Epithelial cell of proximal tubule (primary cell): ENCODE measurements at places on chromosomes 1 and 21.

- no peak for DNase-seq
Measured at GRCh38 chr1:147586414-147586813, 45.1 kb downstream of the BCL9 start.

DNA sequence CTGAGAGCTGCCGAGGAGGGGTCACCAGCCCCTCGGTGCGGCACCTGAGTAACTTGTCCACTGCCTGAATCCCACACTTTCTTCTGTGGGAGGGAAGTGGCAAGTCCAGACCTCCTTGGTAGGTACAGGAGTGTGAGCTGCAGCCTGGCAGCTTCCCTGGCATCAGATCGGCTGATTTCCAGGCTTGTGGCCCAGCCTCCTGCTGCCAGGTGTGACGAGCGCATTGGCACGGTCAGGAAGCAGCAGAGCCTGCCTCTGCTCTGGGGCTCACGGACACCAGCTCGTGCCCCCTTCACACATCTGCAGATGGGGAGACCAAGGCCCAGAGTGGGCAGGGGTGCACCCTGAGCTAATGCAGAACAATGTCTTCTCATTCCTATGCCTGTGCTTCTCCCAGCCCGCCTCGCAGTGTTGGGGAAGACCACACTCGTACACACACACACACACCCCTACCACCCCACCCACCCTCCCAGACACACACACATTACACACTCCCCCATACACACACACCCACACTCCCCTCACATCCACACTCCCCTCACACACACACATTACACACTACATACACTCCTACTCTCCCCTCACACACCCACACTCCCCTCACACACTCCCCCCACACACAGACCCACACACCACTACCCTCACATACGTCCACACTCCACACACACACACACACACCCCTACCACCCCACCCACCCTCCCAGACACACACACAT is 33.1 kb upstream of the SELENON start:
- no peak for DNase-seq

DNA sequence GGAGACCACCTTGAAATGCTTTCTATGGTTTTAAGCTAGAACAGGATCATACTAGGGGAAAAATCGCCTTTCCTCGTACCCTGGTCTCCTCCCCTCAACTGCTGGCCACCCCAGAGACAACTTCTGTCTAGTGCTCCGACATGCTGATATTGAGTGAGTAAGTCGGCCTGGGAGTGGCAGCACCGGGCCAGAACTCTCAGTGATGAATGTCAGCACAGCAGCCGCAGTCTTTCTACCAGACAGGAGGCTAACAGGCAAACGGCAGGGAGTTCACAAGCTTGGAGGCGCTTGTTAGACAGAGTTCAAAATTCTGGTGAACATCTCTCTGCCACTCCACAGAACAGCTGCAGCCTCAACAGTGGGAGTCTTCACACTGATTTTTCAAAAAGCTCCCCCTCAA is 716.9 kb downstream of the ADGRL2 start:
- no peak for DNase-seq

GRCh38 chr1:20223551-20224419 is 37.5 kb upstream of the PLA2G2C start:
- DNase-seq, result no peak
